ENCODE measurements at places on chromosomes 16 and 17.

- no peak for ATAC-seq
These were observed 2.6 kb upstream of the LGALS9 start for GRCh38 chr17:27628376-27628775.

DNA sequence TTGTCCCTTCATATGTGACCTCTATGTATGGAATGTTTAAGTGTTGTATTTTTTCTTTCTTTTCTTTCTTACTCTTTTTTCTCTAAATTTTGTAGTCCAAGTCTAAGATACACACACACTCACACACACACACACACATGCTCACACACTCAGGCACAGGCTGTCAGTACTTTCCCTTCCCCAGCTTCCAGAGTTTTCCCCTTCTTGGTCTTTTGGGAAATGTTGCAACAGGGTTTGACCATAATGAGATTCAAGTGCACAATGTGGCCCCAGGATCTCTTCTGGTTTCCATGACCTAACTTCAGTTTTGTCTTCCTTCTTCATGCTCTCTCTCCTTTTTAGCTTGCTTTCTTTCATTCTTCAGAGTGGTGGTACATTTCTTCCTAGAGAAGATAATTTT, 289.8 kb upstream of the FOXF1 start:
- no peak for ATAC-seq

GRCh38 chr17:1736348-1737281, 6.1 kb upstream of the SERPINF2 start:
- peak; percentile 50 for ATAC-seq

- ATAC-seq = no peak
These were observed 1.6 kb downstream of the KCNH4 start for GRCh38 chr17:42179335-42179734.

- no peak for ATAC-seq
These were observed at the start of gene NEUROD2 for GRCh38 chr17:39607851-39608130. Gene NEUROD2 (minus strand): TSS chr17:39607920. CDS start chr17:39606599, 1,321 bp downstream.

DNA sequence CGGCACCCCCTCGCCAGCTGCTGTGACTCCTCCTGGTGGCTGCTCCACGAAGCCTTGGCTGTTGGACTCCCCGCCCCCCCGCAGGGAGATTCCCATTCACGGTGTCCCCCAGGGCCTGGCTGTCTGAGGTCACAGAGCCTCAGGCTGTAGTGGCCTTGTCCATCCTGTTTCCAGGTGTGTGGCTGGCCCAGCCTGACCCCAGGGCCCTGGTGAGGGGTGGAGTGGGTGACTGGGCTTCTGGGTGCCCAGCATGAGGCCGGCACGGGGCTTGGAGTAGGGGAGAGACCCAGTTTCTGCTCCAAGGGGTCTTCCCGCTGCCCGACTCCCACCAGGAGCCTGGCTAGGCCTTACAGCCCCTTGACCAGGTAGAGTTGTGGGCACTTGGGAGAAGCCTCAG, 10.4 kb downstream of the PRSS27 start:
- no peak for ATAC-seq

- ATAC-seq = no peak
These were observed 8.3 kb upstream of the LPCAT2 start for GRCh38 chr16:55500530-55501011.

GRCh38 chr16:22192261-22193062, 13.6 kb upstream of the EEF2K start:
- ATAC-seq = peak; percentile 17

- no peak for ATAC-seq
These were observed 10.7 kb upstream of the PRR29 start for GRCh38 chr17:63987221-63988126.

DNA sequence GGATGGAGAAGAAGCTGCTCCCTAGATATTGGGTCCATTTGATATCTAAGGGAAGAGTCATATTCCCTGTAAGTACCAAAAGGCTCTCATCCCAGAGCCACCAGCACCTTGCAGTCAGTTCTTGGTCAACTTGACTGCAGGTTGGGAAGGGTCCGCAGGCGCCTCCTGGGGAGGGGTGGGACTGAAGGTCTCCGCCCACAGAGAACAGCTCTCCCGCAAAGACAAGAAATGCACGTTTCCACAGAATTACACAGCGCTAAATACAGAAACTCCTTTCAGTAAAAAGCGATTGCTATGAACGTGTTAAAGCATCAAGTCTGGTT, 864 bp upstream of the CTCF start:
- no peak for ATAC-seq

GRCh38 chr17:77421630-77421972, 280.8 kb downstream of the SEC14L1 start:
- ATAC-seq = no peak

- ATAC-seq = no peak
These were observed 29.3 kb downstream of the UNKL start for GRCh38 chr16:1385232-1385631.

GRCh38 chr17:6599364-6599763, 41.1 kb downstream of the KIAA0753 start:
- ATAC-seq = no peak

Measured in stimulated activated memory B cell treated with anti-CD40 and anti-IgM and Interleukin-4, amounts not matched to agents 10 μg/mL and 1 μg/mL and 100 μg/mL, for 72 hours (primary cell).